Hindlimb muscle (tissue), 1 donor: ENCODE measurements at places on chromosomes 5 and 9.

DNA sequence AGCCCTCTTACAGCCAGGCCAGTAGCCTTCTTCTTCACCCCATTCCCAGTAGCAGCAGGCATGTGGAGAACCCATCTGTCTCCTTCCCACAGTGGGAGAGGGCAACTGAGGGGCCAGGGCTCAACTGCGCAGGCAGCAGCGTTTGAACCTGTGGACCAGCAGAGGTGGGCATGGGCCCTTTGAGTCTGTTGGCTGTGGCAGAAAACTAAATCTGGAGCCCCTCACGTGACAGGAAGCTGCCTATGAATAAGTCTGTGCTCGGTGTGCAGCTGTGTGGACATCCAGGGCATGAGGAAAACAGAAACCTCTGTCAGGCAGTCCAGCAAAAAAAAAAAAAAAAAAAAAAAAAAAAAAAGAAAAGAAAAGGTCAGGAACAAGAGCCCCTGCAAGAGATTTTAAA, 189.2 kb upstream of the NR3C1 start:
- no peak for DNase-seq

DNA sequence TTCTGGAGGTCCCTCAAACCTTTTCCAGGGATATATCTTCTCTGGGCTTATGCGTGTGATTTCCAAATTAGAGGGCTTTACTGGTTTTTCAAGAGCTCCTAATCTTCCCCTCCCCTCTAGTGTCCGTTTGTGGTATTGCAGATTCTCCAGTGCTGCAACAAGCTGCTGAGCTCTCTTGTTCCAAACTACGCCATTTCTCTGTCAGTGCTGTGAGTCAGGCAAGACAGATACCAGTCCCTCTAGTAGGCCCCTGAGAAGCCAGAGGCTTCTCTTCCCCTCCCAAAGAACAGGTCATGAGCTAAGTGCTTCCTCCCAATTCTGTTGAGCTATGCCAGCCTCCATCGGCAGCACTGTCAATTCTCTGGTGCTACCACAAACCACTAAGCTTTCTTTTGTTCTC, 149.5 kb downstream of the FANCC start:
- peak; percentile 30 for DNase-seq

GRCh38 chr9:75148561-75148960, 60.2 kb downstream of the OSTF1 start:
- no peak for DNase-seq

- DNase-seq: no peak
Observed at GRCh38 chr5:79929095-79929494, 62.0 kb downstream of the MTX3 start.

GRCh38 chr5:91850031-91850430, 466.9 kb upstream of the ARRDC3 start:
- no peak for DNase-seq
